Activated CD4-positive, alpha-beta T cell treated with anti-CD3 and anti-CD28 coated beads for 1 hour (primary cell): ENCODE measurements at places on chromosomes 2 and 18.

DNA sequence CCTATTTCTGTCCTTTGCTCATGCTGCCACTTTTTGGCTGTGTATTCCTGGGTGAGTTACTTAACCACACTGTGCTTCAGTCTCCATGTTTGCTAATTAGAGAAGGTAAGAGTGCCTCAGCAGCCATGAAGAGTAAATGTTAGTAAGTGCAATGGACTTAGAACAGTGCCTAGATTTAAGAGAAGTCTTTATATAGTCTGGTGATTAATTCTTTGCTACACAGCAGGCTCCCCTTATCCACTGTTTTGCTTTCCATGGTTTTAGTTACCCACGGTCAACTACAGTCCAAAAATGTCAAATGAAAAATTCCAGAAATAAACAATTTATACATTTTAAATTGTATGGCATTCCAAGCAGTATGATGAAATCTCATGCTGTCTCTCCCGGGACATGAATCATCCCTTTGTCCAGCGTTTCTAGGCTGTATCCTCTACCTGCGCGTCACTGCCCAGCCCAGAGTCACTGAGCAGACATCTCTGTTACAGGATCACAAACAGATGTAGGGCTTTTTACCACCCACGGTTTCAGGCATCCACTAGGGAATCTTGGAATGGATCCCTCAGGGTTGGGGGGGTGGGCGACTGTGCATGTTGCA is 91.0 kb downstream of the CTIF start:
- no peak for DNase-seq

GRCh38 chr18:50805732-50806131 is 14.1 kb downstream of the MRO start:
- DNase-seq, result no peak

DNA sequence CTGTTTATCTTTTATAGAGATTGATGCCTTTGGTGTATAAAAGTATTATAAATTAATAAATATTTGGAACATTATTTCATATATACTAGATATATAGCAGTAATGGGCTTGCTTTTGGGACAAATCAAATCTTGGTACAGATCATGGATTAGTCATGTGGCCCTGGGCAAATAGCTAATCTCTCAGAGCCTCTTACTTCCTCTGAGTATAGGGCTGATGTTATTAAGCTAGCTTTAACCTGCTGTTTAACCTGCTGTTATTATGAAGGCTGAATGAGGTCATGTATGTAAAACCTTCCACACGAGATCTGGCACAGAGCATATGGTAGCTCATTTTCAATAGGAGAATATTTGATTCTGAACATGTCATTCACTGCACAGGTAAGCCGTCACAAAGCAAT is 5.7 kb downstream of the ITGB6 start:
- DNase-seq, result no peak

DNA sequence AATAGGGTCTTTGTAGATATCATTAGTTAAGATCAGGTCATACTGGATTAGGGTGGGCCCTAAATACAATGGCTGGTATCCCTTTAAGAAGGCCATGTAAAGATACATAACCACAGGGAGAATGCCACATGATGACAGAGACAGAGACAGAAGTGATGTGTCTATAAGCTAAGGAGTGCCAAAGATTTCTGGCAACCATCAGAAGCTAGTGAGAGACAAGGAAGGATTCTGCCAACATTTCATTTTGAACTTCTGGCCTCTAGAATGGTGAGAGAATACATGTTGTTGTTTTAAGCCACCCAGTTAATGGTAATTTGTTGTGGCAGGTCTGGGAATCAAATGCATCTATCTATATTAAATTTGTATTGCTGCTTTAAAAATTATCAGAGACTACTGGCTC is 185.5 kb upstream of the CYRIA start:
- no peak for DNase-seq

DNA sequence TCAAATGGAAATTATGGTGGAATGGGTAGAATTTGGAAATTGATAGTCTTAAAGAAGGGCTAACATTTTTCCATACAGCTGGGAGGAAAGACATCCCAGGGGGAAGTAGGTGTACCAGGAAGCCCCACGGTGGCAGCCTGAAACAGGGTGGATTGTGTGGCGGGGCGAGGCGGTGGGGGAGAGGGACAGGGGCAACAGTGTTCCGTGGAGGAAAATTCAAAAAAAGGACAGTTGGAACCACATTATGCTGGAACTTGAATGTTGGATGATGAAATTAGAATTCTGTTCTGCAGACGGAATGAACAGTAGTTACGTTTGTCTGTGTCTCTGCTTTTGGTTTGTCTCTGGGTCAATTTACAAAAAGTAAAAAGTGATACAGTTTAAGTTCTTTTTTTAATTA is 10.6 kb upstream of the CIB4 start:
- DNase-seq, result no peak

- DNase-seq, result no peak
Observed at GRCh38 chr18:79952456-79952995, 1.1 kb upstream of the SLC66A2 start.

DNA sequence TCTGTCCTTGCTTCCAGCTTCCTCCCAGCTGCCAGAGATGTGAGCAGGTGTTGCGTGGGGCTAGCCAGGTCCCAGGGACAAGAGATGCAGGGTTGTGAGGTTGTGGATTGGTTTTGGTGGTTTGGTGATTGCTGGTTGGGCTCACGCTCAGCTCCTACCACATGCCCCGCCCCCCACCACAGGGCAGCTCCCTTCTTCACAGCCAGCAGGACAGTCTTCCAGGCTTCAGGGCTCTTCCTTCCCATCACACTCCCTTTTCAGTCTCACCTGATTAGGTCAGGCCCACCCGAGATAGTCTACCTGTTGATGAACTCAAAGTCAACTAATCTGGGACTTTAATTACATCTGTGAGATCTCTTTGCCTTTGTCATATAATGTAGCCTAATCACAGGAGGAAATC is 52.0 kb upstream of the GLI2 start:
- DNase-seq, result no peak
